ENCODE measurements at places on chromosomes 11 and 22. TPM values are rescaled to one million over a fixed set of nuclear protein-coding genes. Genes with fewer than 3 reads are reported as not detected.

- DNase-seq: peak; percentile 30
Observed at GRCh38 chr11:69915501-69916250, 96.5 kb upstream of the FGF3 start.

The CHID1 gene
- total RNA-seq: 58.5 TPM

DNA sequence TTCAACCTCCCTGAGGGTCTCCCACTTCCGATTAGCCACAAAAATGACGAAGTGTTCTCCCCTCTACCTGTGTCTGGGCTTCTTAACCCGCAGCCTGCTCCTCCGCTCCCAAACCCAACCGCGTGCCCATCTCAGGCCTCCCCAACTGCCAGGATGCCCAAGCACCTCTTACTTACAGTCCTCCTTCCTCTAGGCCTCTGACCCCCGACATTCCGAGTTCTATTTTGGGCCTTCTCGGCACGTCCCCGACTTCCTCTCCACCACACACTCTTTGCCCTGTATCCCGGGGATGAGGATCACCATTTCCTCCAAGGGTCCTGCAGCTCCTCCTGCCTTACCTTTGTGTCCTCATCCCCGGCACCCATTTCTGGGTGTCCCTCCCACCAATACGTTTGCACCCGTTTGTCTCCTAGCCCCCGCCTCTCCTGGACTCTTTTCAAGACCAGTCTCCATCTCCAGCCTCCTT, 388 bp upstream of the MUS81 start:
- no peak for DNase-seq

The B3GAT1 gene
- total RNA-seq: not detected

The CARD18 gene
- not detected for total RNA-seq
